ENCODE measurements at places on chromosomes 1 and 21.

DNA sequence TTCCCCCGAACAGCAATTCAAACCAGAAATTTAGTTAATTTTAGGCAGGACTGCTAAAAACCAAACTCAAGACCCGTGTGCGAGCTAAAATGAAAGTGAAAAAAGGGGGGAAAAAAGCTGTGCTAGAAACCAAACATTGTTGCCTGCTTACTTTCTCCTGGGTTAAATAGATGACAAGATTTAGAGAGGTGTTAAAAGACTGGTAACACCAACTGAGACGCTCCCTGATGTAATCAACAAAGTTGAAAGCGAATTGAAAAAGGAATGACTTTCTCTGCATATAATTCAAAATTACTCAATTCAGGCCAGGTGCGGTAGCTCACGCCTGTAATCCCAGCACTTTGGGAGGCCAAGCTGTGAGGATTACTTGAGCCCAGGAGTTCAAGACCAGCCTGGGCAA lies 6.8 kb downstream of the CDCA8 start:
- H3K27ac ChIP-seq, result no peak overlapping the region
- DNase-seq, result no peak
- no peaks in the 10 kb centered on the region for H3K4me1 ChIP-seq
- peaks cover 45% of the 10 kb centered on the region for H3K36me3 ChIP-seq

DNA sequence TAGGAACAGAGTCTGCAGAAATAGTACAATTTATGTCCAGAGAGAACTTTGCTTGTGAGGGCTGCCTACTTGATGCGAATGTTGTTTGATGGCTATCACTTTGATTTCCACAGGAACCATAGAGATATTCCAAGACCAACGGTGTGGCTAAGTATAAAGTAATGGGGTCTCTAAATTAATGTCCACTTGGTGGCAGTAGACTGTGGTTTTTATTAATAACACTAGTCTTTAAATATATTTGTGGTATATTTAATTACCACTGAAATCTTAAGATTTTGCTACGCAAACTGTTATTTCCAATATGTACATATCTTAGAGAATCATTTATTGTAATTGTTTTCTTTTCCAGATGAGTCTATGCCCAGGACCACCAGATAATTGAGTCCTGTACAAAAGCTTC lies 647.9 kb downstream of the PLA2G4A start:
- H3K4me1 ChIP-seq, result no peaks in the 10 kb centered on the region
- DNase-seq, result no peak
- H3K27ac ChIP-seq, result no peak overlapping the region
- H3K27me3 ChIP-seq, result no peaks in the 10 kb centered on the region

DNA sequence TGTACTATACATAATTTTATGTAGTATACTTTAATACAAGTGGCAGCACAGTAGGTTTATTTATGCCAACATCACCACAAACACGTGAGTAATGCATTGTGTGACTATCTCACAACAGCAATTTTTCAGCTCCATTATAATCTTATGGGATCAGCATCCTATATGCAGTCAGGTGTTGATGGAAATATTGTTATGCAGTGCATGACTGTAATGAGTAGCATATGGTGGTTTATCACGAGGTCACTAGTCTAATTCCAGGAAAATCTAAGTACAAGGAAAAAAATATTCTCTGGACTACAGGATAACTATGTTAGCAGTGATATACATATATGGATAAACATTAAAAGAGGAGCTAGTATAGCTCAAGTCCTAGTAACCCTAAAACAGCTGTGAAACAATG lies 69.0 kb downstream of the ATP1B1 start:
- no peaks in the 10 kb centered on the region for H3K36me3 ChIP-seq
- no peaks in the 10 kb centered on the region for H3K4me1 ChIP-seq
- H3K27ac ChIP-seq, result no peak overlapping the region
- H3K4me3 ChIP-seq, result no peak overlapping the region

DNA sequence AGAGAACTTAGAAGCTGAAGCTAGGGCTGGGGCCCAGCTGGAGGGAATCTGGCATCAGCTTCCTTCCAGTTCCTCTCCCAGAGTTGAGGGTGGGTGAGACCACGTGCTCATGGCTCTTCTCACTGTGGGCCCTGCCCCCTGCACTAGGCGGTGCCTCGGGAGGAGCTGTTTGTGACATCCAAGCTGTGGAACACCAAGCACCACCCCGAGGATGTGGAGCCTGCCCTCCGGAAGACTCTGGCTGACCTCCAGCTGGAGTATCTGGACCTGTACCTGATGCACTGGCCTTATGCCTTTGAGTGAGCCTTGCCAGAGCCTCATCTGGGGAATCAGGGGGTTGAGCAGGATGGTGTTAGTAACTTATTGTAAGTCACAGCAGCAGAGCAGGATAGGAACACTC lies 16.1 kb downstream of the AKR1A1 start:
- no peaks in the 10 kb centered on the region for H3K27me3 ChIP-seq
- H3K4me3 ChIP-seq, result no peak overlapping the region
- H3K27ac ChIP-seq, result no peak overlapping the region
- no peaks in the 10 kb centered on the region for H3K4me1 ChIP-seq
- DNase-seq, result no peak
- peaks cover 84% of the 10 kb centered on the region for H3K36me3 ChIP-seq
